ENCODE measurements at places on chromosomes 13 and 19.

DNA sequence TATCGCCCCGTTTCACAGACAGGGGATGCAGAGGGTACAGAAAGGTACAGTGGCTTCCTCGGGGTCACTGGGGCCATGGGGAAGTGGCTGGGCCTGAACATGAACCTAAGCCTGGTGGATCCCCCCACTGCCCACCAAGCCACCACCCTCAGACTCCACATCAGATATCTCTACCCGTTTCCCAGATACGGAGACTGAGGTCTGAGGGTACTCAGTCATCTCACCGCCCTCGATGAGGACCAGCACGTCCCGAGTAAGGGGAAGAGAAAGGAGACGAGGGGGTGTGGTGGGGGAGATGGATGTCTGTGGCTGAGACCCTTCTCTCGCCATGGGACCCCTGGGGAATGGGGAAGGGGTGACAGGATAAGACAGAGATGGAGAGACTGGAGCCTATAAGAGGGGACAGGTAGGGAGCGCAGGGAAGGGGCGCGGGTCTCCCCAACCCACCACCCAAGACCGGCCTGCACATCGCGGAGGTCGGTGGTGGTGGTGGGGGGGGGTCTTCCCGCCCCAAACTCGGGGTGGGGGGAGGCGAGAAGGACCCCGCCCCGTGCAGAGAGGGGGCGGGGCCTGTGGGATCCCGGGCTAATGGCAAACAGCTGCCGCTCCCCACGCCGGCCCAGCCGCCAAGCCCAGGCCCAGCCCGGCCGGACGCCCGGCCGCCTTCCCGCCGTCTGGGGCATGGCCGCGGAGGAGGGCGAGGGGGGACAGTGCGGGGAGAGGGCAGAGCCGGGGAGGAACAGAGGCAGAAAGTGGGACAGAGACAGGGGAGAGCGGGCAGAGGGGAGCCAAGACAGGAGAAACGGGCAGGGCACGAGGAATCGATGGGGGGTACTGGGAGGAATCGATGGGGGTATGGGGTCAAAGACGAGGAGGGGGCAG, 698 bp downstream of the KANK2 start:
- no peak for DNase-seq

GRCh38 chr13:23852351-23852750, 36.8 kb downstream of the MIPEP start:
- DNase-seq: no peak

DNA sequence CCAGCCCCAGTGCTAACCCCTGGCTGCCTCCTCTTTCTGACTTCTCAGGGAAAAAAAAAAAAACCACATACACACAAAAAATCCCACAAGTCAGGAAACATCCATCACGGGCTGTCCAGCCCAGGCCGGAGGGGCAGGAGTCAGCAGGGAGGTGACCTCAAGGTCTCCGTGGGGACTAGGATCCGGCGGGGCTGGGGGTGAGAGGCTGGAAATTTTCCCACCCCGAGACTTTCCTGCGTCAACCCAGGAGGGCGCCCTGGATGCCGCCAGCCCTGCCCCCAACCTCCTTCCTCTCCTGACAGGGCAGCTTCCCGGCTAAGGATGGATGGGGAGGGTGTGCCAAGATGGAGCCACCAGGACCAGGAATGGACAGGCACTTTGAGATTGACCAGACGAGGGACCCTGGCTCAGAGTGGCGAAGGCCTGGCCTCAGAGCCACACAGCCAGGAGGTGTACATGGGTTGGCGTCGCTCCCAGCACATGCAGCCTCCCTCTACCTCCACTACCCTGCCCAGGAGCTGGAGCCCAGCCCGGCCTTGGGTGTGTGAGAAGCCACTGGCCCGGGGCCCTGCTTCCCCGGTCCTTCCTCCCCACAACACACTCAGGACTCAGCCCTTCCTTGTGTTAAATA, 33.3 kb downstream of the BLOC1S3 start:
- no peak for DNase-seq

DNA sequence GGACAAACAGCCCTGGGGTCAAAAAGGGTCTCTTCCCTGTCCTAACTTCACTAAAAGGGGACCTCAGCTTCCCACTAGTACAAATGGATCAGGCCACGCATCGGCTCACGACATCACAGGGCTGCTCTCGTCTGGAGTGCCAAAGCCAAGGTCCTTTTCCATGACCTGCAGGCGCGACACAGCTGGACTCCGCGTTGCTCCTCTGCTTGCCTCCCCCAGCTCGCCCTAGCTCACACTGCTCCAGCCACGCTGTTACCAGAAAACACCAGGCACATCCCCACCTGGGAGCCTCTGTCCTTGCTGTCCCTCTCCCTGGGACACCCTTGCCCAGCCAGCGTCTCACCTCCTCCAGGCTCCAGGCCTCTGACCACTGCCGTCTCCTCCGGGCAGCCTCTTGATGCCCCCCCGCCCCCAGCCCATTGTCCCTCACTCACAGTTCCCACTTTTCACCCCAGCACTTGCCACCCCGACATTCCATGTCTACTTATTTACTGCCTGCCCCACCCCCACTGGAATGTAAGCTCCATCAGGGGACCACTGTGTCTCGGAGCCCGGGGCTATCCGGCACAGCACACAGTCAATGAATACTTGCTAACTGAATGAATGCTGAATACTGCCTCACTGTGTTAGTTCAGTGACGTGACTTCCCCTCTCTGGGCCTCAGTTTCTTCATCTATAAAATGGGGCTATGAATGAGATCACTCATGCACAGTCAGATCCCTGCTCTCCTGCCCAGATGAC, 20.7 kb downstream of the AKT2 start:
- no peak for DNase-seq

- no peak for DNase-seq
Measured at GRCh38 chr13:73793361-73793760, 340.8 kb downstream of the KLF12 start.

DNA sequence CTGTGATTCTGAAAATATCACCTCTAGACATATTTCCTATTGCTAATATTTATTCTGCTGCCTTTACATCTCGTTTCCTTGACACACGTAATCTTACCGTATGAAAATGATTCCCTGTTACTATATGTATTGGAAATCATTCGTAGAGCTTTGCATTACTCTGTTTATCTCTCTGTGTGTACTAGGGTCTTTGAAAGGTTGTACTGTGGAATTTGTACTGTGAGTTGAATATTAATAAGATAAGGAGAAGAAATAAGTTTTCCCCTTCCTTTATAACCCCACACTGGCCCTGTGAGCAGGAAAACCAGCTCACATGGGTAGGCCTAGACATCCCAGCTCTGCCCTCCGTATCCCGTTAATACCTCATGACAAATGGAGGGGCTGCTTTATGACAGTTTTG, 354.9 kb downstream of the KLF5 start:
- no peak for DNase-seq

DNA sequence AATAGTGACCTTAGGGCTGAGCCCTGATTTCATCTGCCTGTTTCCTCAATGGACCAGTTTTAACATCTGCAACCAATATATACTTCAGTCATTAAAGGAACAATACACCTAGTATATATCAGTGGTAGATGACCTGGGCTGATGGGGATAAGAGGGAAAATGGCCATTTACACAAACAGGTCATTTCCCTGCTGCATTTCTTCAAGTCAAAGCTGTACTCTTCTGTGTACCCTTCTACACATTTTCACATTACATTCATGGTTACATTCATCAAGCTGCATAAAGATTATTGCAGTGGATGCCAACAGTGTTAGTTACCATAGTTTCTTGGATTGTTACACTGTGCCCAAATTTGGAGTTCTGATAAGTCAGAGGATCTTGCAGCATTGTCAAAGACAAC, 81.2 kb upstream of the RAP2A start:
- no peak for DNase-seq

DNA sequence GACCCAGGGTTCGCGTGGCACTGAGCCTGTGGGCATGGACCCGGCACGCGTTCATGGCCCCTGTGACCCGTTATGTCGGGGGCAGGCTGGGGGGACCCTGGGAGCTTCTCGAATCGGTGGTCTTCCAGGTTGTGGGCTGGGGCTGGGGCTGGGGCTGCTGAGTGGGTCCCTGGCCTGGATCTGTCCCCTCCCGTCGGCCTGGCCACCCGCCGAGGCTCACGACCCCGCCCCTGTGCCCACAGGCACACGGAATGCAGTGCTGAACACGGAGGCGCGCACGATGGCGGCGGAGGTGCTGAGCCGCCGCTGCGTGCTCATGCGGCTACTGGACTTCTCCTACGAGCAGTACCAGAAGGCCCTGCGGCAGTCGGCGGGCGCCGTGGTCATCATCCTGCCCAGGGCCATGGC, 6.5 kb downstream of the NCLN start:
- no peak for DNase-seq

GRCh38 chr19:19578252-19578651, 40.2 kb downstream of the CILP2 start:
- DNase-seq: no peak

- DNase-seq: no peak
Measured at GRCh38 chr13:66329988-66330451, 900.1 kb downstream of the PCDH9 start.

GRCh38 chr13:23621316-23621645, 51.1 kb downstream of the TNFRSF19 start:
- no peak for DNase-seq

- DNase-seq: no peak
Measured at GRCh38 chr13:42102961-42103865, 54.8 kb downstream of the DGKH start.

- no peak for DNase-seq
Measured at GRCh38 chr13:110449219-110450015, 112.1 kb downstream of the RAB20 start.

- no peak for DNase-seq
Measured at GRCh38 chr13:82597747-82598146, 1284.5 kb downstream of the SLITRK1 start.

- DNase-seq: no peak
Measured at GRCh38 chr13:99041788-99042187, 63.9 kb upstream of the DOCK9 start.

DNA sequence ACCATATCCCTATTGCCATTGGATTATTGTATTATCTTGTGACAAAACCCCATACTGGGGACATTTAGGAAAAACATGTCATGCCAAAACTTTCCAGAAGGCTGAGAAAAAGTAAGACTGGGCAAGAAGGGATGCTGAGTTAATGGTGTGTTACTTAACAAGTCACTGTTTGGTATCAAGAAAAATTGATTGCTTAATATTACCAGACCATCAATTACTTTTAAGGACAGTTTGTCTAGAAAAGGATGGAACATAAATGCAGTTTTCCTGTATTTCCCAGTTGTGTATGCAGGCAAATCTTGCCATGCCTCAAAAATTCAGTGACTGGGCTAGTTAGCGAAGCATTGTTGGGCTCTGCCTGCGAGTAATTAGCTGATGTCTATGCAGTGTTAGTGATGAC, 705.6 kb upstream of the MIR17HG start:
- no peak for DNase-seq

GRCh38 chr13:97491452-97491851, 57.5 kb downstream of the RAP2A start:
- peak; percentile 26 for DNase-seq

- DNase-seq: no peak
Measured at GRCh38 chr19:11050323-11051114, 38.7 kb upstream of the LDLR start.

GRCh38 chr19:903266-903797, 9.7 kb downstream of the R3HDM4 start:
- DNase-seq: no peak

GRCh38 chr13:98234348-98234747, 57.3 kb upstream of the RNF113B start:
- no peak for DNase-seq

DNA sequence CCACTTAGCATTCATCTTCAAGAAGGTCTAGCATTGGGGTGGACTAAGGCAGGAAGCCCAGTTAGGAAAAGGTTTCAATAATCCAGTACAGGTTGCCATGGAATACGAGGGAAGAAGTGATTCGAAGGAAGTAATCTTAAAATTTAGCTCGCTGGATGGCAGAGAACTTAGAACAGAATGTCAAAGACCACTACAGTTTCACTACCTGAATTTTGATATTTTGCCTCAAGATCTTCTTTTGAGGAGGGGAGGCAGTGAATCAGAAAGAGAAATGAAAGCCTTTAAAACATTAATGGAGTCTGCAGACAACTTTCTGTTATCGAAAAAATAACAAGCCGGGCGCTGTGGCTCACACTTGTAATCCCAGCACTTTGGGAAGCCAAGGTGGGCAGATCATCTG, 7.0 kb upstream of the RAB8A start:
- no peak for DNase-seq

GRCh38 chr13:114035583-114036531, 62.0 kb upstream of the C13orf46 start:
- DNase-seq: no peak
